ENCODE measurements at places on chromosomes 7 and 10.
A peak's percentile ranks its signal among the peaks of the same experiment; 100 is the strongest.

DNA sequence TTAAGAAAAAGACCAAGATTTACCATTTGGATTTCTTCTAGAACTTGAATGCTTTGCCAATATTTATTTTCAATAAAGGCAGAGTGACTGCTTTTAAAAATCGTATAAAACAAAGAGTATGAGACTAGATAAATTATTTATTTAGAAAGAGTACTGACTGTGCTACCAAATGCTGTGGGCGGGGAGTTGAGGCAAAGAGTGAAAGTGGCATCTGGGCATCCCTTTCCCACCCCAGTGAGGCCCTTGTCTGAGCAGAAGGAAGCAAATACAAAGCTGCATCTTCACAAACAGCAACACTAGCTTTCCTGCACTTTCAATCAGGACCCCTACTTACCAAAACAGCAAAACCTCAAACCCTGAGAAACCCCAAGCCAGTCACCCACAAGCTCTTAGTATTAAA is 34.9 kb downstream of the ITGB1 start:
- no peak for DNase-seq

GRCh38 chr10:114271075-114271778 is 32.2 kb downstream of the VWA2 start:
- DNase-seq, result no peak

- DNase-seq, result no peak
Measured at GRCh38 chr7:29122081-29122480, 24.3 kb downstream of the CPVL start.

- DNase-seq, result peak; percentile 53
Measured at GRCh38 chr7:155490697-155491628, 33.0 kb downstream of the EN2 start.

DNA sequence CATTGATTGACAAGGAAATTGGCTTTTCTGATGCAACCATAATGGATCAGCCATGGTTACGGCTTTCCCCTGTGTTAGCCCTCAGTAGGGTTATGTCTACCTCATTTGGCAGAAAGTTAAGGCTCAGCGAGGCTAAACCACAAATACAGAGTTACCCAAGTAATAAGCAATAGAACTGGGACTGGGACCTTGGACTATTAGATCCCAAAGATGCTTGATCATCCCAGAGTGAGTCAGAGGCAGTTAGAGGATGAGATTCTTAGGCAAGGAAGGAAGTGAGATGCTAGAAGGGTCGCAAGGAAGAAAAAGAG is 401.4 kb downstream of the TNS3 start:
- no peak for DNase-seq

DNA sequence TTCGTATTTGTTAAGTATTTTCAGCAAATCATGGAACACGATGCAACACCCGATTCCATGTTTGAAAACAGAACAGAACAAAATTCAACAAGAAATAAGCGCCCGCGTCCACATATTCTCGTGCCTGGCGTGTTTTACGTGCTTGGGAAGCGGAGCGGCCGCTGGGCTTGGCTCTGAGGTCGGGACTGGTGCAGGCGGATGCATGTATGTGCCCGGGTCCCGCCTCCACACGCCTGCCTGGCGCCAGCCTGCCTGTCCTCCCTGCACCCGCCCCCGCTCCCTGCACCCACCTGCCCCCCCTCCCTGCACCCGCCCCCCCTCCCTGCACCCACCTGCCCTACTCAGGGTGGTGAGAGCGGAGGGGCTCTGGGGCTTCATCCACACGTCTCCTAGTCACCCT is 454.5 kb downstream of the DNAJB6 start:
- no peak for DNase-seq

DNA sequence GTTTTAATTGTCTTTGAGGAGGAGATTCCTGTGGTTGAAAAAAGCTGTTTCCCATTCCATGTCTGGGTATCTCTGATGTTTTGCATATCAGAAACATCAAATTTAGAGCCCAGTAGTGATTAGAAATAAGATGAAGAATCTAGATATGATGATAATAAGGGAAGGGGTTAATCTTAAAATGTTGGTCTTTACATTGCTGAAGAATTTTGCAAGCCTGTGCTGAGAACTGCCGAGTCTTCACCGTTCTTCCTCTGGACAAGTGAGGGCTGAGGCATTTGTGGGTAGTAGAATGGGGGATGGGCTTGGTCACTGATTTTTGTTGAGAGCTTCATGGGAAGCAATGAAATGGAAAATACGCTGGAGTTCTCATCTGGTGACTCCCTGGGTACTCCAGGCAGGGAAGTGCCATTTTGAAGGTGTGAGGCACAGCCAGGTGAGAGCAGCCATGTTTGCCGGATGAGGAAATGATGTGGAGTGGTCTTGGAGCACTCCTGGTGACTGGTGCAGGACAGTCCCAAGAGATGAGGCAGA is 10.2 kb downstream of the TCF7L2 start:
- DNase-seq, result no peak

DNA sequence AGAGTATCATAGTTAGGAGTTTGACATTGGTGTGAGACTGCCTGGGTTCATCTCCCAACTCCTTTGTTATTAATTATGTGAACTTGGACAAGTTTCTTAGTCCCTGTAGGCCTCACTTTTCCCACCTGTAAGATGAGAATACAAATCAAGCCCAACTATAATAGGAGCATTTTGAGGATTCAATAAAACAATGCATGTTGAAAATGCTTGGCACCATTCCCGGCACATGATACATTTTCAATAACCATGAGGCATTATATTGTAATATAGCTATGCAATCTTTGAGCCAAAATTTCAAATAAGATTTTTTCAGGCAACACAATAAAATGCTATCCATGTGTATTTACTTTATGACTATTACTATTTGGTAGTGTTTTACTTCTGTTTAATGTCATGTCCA is 229.0 kb upstream of the SP4 start:
- no peak for DNase-seq

DNA sequence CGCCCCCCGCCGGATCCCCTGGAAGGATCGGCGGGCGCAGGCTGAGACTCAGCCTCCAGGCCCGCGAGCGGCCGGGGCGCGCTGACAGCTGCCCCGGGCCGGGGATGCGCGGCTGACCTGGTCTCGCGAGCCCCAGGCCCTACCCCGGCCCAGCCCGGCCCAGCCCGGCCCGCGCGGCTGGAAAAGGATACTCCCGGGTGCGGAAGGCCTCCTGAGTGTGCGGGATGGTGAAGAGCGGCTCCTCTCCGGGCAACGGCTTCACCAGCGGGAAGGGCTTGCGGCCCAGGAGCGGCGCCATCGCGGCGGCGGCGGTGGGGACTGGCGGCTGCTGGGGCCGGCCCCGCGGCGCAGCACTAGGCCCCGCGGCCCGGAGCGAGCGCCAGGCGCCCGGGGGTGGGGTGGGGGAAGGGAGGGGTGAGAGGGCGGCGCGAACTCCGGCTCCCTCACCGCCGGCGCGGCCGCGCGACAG is 423 bp downstream of the BAZ1B start:
- DNase-seq, result peak; percentile 72

- no peak for DNase-seq
Measured at GRCh38 chr7:29971566-29972314, 17.9 kb downstream of the SCRN1 start.

DNA sequence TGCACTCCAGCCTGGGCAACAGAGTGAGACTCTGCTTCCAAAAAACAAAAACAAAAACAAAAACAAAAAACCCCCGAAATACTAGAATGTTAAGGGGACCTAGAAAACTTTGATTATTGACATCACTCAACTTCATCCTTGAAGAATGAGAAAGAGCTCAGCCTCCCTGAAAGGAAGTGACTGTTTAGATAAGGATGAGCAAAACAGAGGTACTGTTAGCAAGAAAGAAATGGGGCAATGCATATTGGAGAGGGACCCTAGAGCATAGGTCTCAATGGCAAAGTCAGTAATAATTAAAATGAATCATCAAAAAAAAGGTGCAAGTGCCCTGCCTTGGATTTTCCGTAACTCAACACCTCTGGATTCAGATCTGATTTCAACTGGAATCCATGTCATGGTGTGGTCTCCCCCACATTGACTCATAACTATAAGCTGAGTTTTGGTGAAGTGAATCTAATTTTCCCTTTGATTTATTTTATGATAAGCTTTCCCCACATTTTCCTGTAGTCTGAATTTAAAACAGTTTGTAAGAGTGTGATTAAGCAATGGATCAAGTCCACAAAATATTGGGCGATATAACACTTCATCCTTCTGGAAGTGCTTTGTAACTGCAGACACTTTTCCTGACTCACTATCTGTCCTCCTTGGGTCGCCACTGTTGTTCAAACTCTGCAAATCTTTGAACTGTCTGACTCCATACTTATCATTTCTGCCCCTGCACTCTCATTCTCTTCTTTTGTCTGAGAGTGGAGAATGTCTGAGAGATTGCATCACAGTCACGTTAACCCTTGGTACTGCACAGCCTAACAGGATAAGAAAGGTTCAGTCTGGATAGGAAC is 224.8 kb upstream of the LYZL1 start:
- no peak for DNase-seq

DNA sequence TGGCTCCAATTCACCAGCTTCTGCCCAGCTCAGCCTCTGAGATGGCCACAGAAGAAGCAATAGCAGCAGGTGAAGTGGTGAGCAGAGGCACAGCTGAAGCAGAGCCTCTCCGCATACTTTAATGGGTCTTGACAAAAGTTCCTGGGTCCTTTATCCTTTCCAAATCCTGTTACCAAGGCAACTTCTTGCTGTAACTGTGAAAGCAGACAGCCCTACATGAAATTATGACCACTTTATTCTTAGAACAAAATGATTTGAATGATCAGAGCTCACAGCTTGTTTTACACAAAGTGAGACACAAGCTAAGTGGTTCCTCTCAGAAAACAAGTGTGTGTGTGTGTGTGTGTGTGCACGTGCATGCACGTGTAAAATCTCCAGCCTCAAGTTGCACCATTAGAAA is 245.6 kb downstream of the HTR7 start:
- DNase-seq, result no peak

DNA sequence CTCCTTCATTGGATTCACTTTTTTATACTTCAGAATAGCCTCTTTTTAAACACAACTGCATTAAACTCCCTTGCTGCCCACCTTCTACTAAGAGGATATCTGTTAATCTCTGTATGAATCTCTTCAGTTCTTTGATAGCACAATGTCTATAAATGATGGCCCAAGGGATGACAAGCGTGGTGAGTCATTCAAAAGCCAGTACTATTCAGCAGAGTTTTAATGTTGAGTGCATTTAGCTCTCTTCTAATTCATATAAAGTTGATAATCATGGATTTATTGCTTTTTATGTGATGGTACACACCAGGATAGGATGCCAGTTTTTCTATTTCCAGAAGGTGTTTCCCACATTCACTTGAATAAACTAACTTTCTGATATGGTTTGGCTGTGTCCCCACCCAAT is 57.4 kb upstream of the HECTD2 start:
- no peak for DNase-seq

DNA sequence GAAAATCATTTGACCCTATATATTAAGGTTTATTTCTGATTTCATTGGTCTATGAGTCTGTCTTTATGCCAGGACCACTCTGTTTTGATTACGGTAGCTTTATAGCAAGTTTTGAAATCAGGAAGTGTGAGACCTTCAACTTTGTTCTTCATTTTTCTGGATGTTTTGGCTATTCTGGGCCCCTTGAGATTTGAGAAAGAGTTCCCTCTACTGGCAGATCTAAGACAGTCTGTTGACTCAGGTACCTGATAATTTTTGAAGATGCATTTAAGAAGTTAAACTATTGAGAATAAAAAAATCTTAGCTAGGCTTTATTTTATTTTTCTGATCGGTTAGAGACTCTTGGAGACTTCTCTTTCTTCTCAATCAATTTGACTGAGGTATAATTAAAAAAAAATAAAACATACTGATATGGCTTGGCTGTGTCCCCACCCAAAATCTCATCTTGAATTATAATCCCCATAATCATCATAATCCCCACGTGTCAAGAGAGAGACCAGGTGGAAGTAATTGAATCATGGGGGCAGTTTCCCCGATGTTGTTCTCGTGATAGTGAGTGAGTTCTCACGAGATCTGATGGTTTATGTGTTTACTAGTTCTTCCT is 209.2 kb downstream of the SNX10 start:
- DNase-seq, result no peak

DNA sequence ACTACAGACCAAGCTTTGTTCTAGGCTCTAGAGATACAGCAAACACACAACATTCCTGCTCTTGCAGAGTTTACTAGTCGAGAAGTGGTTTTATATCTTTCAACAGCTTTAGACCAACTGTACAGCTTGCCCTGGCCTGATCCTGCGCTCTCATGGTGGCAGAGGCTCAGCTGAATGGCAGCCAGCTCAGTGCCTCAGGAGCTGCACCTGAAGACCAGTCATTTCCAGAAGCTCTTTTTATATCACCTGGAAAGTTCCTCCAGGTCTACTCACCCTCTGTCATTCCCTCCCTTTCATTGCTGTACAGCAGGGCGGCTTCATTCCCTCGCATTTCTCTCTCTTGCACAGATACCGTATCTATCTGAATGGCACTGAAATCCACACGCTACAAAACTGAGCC is 319.8 kb downstream of the GATA3 start:
- DNase-seq, result no peak

DNA sequence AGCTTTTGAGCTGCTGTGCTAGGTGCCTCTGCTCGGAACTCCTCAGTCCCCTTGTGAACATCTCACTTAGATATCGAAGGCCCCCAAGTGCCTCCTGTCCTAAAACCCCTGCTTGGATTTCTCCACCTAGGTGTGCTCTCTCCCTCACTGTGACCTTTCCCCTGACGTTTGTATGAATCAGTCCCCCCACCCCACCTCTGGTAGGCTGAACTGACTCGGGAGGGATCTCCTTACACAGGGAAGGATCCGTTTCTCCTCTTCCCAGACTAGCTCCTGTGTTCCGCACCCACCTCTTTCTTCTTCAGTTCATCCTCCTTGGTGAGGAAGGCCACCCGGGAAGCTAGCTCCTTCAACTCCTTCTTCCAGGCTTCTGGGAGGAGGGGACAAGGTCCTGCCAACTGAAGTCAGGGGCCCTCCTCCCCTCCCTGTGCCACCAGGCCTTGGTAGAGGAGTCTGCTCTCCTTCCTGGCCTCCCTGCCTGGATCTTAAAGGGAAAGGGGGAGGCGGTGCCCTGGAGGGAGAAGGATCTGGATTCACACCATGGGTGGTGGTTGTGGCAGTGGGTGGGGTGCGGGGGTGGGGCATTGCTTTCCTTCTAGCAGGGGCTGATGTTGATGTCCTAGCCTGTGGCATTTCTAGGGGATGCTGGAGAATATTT is 6.8 kb downstream of the TBATA start:
- DNase-seq, result no peak

GRCh38 chr10:118033905-118034304 is 12.8 kb downstream of the RAB11FIP2 start:
- no peak for DNase-seq

GRCh38 chr10:85791818-85792532 is 574.6 kb downstream of the GRID1 start:
- no peak for DNase-seq

GRCh38 chr10:69295027-69295636 is 16.8 kb downstream of the HK1 start:
- no peak for DNase-seq

DNA sequence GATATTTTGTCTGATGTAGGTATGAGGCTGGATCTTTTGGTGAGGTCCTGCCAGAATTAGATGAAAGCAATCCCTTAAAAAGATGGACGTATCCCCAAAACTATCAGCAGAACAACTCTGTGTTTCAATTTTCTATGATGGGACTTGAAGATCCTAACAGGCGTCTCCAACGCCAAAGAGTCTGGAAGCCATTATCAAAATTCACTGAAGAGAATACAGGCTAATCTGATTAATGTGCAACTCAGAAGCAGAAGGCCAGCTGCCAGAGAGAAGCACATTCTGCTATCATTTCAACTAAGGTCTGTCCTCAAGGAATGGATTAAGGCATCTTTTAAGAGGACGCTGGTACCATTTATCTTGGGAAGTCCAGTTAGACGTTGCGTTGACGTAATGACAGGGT is 119.7 kb downstream of the FGFR2 start:
- DNase-seq, result no peak

GRCh38 chr10:18214691-18215563 is 74.7 kb downstream of the CACNB2 start:
- DNase-seq, result peak; percentile 11

Measured in stimulated activated naive CD8-positive, alpha-beta T cell treated with anti-CD3 and anti-CD28 coated beads, Interleukin-15, Interleukin-2, amounts not matched to agents 100 U/mL and 50 U/mL, for 24 hours (primary cell).